Ammon's horn (tissue), 1 donor: ENCODE measurements at places on chromosomes 2 and 18.
A peak's percentile ranks its signal among the peaks of the same experiment; 100 is the strongest.

DNA sequence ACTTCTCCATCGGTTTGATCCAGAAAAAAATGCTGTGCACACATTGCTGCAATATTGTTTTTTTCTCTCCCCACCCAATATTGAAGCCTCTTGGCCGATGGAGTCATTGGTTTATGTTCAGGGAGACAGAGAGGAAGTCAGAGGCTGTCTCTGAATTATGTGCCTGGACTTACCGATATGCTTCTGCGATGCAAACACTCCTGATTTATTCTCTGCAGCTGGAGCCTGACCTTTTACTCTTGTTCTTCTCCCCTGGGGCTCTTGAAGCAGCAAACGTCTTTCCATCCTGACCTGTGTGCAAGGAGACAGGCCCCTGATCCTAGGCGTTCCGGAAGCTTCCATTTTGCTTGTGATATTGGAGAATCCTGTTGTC lies 99.6 kb downstream of the PTGR3 start:
- no peak for DNase-seq

- no peak for DNase-seq
Measured at GRCh38 chr18:12604445-12605007, 53.4 kb downstream of the SPIRE1 start.

DNA sequence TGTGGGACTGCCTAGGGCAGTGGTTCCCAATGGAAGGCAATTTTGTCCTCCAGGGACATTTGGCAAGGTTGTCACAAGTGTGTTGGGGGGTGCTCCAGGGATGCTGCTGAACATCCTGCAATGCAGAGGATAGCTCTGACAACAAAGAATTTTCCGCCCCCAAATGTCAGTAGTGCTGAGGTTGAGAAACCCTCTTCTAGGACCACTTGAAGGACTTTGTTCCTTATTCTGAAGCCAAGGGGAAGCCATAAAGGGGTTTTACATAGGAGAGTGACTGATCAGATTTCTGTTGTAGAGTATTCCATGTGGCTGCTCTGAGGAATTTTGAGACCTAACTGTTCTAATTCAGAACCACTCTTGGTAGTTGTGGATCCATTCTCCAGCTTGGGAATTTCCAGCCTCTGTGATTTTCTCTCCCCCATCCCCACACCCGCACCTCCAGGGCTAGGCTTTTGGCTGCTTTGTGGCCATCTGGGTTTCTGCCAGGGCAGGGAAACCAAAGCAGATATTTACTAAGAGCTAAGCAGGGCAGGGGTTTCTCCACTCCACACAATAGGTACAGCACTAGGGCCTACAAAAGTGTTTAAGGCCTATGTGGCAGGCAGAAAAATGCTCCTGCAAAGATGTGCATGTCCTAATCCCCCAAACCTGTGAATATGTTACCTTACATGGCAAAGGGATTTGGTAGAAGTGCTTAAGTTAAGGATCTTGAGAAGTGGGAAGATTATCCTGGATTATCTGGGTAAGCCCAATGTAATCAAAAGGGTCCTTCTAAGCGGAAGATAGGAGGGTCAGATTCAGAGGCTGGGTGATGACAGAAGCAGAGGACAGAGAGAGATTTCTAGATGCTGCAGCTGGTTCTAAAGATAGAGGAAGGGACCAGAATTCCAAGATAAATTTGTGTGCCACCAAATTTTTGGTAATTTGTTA lies 135.4 kb downstream of the TMEM17 start:
- no peak for DNase-seq

GRCh38 chr2:215847718-215848117 lies 165.6 kb downstream of the MREG start:
- DNase-seq, result no peak

- DNase-seq, result no peak
Measured at GRCh38 chr18:44508474-44508873, 172.2 kb upstream of the SETBP1 start.

- DNase-seq, result no peak
Measured at GRCh38 chr2:182404975-182405561, 21.8 kb downstream of the PDE1A start.

DNA sequence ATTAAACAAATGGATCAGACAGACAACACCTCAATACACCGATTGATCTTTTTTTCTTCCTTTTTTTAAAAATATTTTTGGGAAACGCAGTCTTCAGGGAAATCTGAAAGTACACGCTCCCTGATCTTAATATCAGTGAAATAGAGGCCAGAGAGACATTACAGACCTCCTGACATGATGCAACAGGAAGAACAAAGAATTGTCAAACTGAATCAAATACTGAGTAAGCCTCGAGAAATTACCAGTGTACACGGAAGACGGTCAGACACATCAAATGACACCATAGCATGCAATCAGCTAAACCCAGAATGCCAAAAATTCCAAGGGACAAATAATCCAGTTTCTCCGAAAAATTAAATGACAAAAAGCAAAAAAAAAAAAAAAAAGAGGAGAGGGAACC lies 80.2 kb upstream of the NFU1 start:
- DNase-seq, result no peak

DNA sequence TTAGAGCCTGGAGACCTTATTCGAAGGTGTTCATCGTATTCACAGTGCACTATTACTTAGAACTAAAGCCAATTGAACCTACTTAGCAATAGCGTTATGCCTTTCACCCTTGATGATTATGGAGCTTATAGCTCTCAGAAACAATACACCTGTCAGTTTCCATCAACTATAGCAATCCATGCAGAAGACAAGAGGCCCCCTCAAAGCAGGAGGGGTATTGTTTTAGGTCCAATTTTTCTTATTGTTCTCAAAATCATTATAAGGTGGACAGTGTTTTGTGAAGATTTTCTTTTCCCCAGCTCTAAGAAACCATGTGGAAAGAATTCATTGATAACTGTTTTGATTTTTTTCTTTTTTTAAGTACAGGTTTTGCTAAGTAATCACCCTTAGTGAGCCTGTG lies 135.5 kb downstream of the MEIS1 start:
- DNase-seq, result no peak

- DNase-seq, result no peak
Measured at GRCh38 chr2:108912629-108912902, 76.5 kb downstream of the EDAR start.

- peak; percentile 74 for DNase-seq
Measured at GRCh38 chr2:163713534-163714311, 22.1 kb downstream of the FIGN start.

DNA sequence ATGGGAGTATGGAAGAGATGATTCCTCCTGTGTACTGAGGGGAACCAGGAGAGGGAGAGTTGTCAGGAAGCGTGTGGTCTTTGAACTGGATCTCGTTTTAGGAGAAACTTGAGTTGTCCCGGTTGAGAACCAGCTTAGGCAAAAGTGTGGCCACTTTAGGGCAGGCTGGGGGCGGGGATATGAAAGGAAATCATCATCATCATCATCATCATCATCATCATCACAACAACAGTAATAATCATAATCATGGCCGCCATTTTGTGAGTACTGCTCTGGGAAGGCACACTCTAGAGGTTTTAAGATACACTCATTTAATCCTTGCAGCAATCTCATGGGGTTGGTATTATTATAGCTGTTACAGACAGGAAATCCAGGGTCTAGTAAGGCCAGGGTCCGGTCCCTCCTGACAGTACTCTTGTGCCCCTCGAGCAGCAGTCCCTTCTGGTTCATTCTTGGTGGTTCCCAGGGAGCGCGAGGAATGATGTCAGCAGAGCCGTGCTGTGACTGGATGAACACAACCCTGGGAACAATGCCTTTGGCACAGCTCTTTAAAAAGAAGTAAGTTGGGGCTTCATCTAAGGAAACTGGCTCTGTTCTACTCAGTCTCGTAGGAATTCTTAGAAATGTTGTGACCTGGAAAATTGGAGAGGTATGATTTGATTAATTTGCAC lies 33.8 kb downstream of the PARD3B start:
- DNase-seq, result peak; percentile 28

DNA sequence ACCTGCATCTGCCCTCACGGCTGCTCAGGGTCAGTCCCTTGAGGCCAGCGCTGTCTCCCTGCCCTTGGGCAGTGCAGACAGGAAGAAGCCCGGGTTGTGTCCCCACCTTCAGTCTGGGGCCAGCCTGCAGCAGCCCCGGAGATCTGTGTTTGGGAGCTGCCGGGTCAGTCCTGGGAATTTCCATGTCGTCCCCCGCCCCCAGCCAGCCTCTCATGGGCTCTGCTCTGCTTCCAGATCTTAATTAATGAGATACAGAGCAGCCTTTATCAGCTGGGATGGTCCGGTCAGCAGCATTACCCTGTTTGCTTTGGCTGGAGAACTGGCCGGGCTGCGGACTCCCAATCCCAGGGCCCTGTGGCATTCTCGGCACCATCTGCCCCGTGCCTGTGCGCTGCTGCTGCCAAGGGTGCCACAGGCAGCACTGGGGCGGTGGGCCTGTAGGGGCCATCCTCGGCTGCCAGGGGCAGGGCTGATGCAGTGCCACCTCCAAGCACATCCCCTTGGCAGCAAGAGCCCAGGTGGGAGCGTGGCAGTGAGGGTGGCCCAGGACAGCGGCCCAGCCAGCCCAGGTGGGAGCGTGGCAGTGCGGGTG lies 2.4 kb downstream of the BOK start:
- no peak for DNase-seq

GRCh38 chr2:1674276-1674675 lies 70.0 kb downstream of the PXDN start:
- DNase-seq, result no peak

DNA sequence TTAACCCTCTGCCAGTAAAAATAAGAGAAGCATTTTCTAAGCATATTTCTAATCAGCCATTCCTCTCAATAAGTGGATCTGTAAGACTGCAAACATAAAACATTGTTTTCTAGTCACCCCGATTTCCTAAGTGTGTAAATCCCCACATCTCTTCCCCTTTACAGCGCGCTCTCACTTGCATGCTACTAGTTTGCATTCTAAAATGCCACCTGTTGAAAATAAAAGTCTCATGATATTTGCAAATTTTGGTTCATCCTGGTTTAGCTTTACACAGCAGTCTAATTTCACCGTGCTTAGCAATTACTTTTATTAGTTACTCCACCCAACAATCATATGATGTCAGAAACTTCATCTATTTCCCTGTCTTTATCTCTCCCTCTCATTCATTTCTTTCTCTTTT lies 1230.7 kb upstream of the ZEB2 start:
- no peak for DNase-seq

- peak; percentile 35 for DNase-seq
Measured at GRCh38 chr2:219369447-219369861, 18.3 kb downstream of the DNPEP start.

GRCh38 chr2:161004379-161004778 lies 155.8 kb upstream of the TANK start:
- DNase-seq, result no peak

DNA sequence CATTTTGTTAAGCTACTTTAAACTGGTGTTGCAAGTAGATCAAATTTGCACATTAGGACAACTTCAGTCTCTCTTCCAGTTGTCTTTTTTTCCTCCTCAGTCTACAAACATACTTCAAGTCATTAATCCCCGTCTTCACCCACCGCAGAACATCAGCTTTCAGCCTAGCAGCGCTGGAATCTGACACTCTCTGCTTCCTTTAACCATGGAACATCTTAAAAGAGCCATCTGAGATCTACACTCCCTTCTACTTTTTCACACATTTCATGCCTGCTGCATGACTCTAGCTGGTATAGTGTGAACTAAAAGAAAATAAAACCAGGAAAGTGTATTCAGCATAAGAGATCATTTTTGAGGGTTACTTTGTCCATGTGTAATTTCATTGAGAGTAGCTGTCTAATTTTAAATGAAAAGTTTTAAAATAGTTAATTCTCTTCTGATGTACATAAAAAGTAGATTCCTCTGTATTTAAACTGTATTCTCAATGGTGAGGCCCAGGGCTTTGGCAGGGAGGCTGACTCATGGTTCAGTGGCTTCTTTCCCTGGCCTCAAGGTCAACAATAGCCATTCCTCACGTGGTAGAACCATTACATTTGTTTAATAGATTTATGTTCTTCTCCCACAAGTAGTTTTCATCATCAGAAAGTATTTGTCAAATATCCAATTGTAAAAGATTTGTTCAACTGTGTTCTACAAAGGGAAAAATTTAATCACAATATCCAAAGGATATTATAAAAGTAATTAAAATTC lies 16.5 kb downstream of the SGPP2 start:
- no peak for DNase-seq

DNA sequence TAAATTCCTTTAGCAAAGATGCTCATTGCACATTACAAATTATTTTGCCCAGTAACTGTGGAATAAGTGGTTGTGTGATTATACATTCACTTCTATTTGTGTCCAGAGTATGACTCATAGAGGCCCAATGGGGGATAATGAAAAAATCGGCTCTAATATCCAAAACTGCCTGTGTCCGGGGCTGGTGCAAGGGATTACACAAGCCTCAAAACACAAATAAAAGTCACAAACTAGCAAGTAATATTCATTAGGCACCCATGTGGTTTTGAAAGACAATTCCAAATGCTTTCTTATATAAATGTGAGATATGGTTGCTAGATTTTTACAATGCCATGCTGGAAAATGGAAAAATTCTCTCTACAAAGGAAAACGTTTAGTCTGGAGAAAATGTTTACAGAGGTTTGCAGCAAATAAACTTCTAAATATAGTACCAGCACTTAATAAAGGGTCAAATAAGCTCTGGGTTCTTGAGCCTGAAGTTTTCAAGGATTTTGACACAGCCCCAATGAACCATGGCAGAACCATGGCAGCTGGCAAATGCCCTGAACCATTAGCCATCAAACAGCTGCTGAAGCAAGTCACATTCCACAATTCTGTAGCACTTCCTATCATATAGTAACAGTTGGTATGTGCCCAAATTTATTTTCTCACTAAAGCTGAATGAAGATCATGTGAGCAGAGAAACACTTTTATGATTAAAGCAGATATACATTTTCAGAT lies 40.5 kb downstream of the IRS1 start:
- DNase-seq, result no peak
